ENCODE measurements at places on chromosomes 1 and 21.

- no peak for DNase-seq
Measured at GRCh38 chr1:7341145-7341905, 429.8 kb upstream of the VAMP3 start.

- no peak for DNase-seq
Measured at GRCh38 chr1:233034836-233035235, 84.4 kb downstream of the NTPCR start.

GRCh38 chr21:45332981-45333582 is 45.4 kb upstream of the POFUT2 start:
- DNase-seq, result no peak

- no peak for DNase-seq
Measured at GRCh38 chr1:183598386-183598785, 8.1 kb upstream of the NCF2 start.

- no peak for DNase-seq
Measured at GRCh38 chr1:35577071-35577998, 4.2 kb downstream of the TFAP2E start.

Measured in neural crest cell (in vitro differentiated cells).